ENCODE measurements at places on chromosomes 6 and 20. TPM values are rescaled to one million over a fixed set of nuclear protein-coding genes. Genes with fewer than 3 reads are reported as not detected.

GRCh38 chr6:112667427-112667826 is 320.3 kb downstream of the RFPL4B start:
- no peaks in the 10 kb centered on the region for H3K36me3 ChIP-seq
- H3K27me3 ChIP-seq: no peaks in the 10 kb centered on the region
- no peak overlapping the region for H3K27ac ChIP-seq
- no peaks in the 10 kb centered on the region for H3K4me1 ChIP-seq
- no peak overlapping the region for H3K4me3 ChIP-seq
- no peak for DNase-seq

DNA sequence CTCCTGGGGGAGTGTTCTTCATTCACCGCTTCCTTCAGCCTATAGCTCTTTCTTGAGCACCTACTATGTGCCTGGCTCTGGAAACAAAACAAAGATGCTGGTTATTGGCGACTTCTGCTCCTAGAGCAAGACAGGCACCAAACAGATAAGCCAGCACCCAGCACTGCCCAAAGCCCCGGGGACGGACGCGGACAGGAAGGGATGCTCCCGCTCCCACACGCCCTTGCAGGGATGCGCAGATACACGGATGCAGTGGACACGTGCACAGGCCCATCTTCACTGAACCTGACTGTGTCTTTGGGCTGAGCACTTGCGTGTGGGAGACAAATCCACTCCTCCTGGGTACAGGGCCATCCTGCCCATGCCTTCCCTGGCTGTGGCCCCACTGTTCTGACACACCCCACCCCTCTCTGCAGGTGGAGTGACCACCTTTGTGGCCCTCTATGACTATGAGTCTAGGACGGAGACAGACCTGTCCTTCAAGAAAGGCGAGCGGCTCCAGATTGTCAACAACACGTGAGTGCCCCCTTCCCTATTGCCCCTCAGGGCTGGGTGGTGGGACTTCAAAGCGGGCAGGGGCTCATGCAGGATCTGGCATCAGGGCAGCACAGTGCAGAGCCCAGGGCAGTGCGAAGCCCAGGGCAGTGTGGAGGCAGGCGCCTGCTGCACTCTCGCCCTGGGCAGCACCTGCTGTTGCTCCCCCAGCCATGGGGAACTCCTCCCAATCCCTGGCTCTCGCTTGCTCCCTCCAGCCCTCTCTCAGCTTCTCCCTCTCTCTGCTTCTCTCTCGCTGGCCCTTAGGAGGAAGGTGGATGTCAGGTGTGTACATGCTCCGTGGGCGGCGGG is 39.9 kb downstream of the SRC start:
- H3K4me3 ChIP-seq: no peak overlapping the region
- H3K27me3 ChIP-seq: no peaks in the 10 kb centered on the region
- H3K27ac ChIP-seq: no peak overlapping the region

The GHRH gene
- not detected for total RNA-seq

DNA sequence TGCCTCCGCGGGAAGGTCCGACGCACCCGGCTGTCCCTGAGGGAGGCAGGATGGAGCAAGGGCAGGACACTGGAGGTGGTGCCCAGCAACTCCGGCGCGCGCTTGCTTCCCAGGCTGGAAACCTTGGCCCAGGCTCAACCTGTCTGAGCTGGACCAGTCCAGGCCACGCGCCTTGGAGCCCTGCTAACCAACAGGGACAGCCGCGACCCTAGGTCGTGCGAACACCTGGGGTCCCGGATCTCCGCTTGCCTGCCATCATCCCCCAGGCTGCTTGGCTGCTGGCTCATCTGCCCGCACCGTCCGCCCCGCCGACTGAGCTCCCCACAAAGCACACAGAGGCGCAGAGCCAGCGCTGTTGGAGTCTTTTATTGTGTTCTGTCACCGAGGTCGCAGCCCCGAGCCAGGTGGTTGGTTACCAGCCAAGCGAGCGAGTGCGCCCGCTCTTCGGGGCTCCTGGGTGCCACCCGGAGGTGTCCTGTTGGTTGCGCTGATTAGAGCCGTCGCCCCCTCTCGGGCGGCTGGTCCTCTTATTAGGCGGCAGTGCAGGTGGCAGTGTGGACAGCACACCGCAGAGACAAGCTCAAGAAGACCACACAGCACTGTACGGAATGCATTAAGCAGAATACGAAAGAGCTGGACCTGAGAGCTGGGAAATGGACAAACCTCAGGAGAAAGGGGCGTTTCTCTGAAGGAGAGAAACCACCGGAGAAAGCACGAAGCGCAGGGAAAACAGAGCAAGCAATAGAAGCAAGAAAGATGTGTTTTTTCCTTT is 3.8 kb downstream of the COL12A1 start:
- peaks cover 58% of the 10 kb centered on the region for H3K27me3 ChIP-seq
- H3K4me3 ChIP-seq: no peak overlapping the region
- H3K4me1 ChIP-seq: peaks cover 40% of the 10 kb centered on the region
- DNase-seq: no peak
- H3K27ac ChIP-seq: no peak overlapping the region

The TRAPPC3L gene
- total RNA-seq: not detected

DNA sequence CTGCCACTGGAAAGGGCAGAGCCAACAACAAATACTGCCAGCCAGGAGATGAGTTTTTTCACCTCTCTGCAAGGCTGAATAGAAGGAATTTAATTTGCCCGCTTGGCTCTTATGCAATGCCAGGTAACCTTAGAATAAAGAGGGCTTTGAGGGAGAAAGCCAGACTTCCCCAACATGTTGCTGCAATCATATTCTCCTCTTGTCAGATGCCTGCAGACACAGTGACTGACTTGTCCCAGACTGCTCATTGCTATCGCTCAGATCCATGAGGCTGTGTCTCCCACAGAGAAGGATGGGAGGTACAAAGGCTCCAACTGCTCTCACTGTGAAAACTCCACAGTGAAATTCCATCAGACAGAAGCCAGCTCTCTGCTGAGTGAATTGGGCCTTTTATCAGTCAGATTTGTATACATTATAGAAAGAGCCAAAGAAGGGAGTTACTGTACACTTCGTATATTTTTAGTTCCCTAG is 517.0 kb upstream of the ID4 start:
- H3K36me3 ChIP-seq: no peaks in the 10 kb centered on the region
- H3K27ac ChIP-seq: no peak overlapping the region
- no peaks in the 10 kb centered on the region for H3K4me1 ChIP-seq
- no peak overlapping the region for H3K4me3 ChIP-seq
- no peaks in the 10 kb centered on the region for H3K27me3 ChIP-seq
- DNase-seq: no peak

Measured in activated B cell treated with CpG ODN at 0.5 μM for 24 hours (primary cell).